ENCODE measurements at places on chromosomes 13 and 19. TPM values are rescaled to one million over a fixed set of nuclear protein-coding genes. Genes with fewer than 3 reads are reported as not detected.

The PSG1 gene
- total RNA-seq, result not detected

The TLE5 gene
- total RNA-seq, result 275 TPM

The RAB3A gene
- 3.6 TPM for total RNA-seq

The DLL3 gene
- total RNA-seq, result 3.3 TPM

The SPART gene
- total RNA-seq, result 28.5 TPM

The SNRPD2 gene
- 903 TPM for total RNA-seq

The ADPRHL1 gene
- 0.81 TPM for total RNA-seq

The IZUMO2 gene
- not detected for total RNA-seq
